ENCODE measurements at places on chromosomes 16 and 17. TPM values are rescaled to one million over a fixed set of nuclear protein-coding genes. Genes with fewer than 3 reads are reported as not detected.

Gene RPGRIP1L
- 3.6 TPM for total RNA-seq

Gene SRSF2
- total RNA-seq: 203 TPM

Gene NACA2
- total RNA-seq: not detected

Gene TBX21
- 2.9 TPM for total RNA-seq

Gene CDK5R1
- 12.1 TPM for total RNA-seq

Gene KLHL11
- 13.4 TPM for total RNA-seq

Gene PIK3R6
- 0.34 TPM for total RNA-seq

Gene SLC16A13
- total RNA-seq: 5.6 TPM

Gene NKD1
- total RNA-seq: 10.5 TPM

Gene SCIMP
- total RNA-seq: 0.45 TPM

Gene MT4
- not detected for total RNA-seq

Gene COIL
- 10.8 TPM for total RNA-seq

Gene PIMREG
- total RNA-seq: 3.6 TPM

Gene PIK3R5
- 3.8 TPM for total RNA-seq

Data from esophagus squamous epithelium (tissue), 5 donors.